ENCODE measurements at places on chromosomes 1 and 21. TPM values are rescaled to one million over a fixed set of nuclear protein-coding genes. Genes with fewer than 3 reads are reported as not detected.

The CFHR2 gene
- not detected for total RNA-seq

The TNFRSF25 gene
- total RNA-seq = 29.4 TPM

GRCh38 chr1:162033428-162033827 is 9.8 kb upstream of the OLFML2B start:
- no peak for DNase-seq

The TRAF5 gene
- 17.9 TPM for total RNA-seq

DNA sequence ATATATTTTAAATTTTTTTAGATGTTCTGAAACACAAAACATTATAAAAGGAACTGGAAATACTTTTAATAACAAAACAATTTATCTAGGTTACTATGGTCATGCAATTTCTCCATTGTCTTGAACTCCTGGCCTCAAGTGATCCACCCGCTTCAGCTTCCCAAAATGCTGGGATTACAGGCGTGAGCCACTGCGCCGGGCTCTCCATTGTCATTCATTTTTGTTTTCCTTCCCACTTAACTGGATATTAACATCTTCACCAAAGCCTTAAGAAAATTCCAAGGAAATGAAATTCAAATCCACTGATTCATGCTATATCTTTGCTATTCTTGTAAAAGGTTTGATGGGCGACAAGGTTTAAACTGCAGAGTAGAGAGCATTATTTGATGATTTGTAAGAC is 279.5 kb upstream of the PKN2 start:
- no peak for DNase-seq

The AP4B1 gene
- 13.5 TPM for total RNA-seq

- DNase-seq = no peak
These were observed 18.6 kb downstream of the TAL1 start for GRCh38 chr1:47213230-47213963.

- no peak for DNase-seq
These were observed 36.7 kb downstream of the ZNF695 start for GRCh38 chr1:246971090-246971721.

The C21orf58 gene
- total RNA-seq = 14.0 TPM

DNA sequence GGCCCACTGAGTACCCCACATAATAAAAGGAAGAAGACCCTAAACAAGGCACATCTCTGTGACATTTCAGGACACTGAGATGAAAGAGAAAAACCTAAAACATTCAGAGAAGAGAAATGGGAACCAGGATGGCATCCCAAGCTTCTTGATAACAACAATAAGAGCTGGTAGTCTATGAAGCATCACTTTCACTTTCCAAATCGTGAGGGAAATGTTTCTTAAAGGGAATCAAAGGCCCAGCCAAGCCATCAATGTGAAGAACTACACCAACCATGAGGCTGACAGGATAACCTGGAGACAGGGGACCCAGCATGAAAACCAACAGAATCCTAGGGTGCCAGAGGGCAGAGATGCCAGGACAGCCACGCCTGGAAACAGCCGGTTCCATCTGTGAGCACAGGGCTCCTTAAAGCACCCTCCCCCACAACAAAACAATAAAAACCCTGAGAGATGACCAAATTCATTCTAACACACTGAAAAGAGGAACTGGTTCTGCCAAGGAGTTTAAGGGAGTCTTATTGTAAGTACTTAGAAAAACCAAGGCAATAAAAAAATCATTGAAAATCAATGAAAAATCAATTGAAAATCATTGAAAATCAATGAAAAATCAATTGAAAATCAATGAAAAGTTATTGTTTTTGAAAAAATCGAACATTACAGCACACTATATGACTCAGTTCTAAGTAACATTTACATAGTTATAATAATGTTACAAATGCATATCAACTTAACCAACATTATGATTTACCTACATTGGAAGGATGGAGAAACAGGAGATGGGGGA is 141.5 kb upstream of the ERG start:
- no peak for DNase-seq

DNA sequence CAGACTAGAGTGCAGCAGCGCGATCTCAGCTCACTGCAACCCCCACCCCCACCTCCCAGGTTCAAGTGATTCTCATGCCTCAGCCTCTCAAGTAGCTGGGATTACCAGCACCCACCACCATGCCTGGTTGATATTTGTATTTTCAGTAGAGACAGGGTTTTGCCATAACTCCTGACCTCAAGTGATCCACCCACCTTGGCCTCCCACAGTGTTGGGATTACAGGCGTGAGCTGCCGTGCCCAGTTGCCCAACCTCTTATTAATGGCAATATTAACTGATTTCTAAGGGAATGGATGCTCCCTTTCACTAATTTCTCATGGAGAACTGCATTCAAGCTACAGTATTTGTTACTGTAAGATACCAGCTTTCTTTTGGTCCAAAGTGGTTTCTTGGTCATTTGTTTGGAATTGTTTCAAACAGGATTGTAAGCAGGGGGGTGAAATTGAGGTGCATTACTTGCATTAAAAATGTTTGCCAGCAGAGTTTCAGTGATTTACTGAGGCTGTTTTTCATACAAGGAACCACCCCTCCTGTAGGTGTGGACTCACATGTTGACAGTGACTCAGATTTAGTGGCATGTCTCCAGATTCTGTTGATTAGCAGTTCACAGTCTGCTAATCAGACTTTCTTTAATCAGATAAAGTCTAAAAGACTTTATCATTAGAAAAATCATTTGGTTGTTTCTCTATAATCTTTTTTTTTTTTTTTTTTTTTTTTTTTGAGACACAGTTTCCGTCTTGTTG is 3.9 kb upstream of the TGFBR3 start:
- no peak for DNase-seq

GRCh38 chr1:18411321-18411720 is 69.4 kb upstream of the KLHDC7A start:
- DNase-seq = no peak

The FAM78B gene
- total RNA-seq = 2.9 TPM

- no peak for DNase-seq
These were observed 40.4 kb upstream of the SYNC start for GRCh38 chr1:32742956-32743355.

DNA sequence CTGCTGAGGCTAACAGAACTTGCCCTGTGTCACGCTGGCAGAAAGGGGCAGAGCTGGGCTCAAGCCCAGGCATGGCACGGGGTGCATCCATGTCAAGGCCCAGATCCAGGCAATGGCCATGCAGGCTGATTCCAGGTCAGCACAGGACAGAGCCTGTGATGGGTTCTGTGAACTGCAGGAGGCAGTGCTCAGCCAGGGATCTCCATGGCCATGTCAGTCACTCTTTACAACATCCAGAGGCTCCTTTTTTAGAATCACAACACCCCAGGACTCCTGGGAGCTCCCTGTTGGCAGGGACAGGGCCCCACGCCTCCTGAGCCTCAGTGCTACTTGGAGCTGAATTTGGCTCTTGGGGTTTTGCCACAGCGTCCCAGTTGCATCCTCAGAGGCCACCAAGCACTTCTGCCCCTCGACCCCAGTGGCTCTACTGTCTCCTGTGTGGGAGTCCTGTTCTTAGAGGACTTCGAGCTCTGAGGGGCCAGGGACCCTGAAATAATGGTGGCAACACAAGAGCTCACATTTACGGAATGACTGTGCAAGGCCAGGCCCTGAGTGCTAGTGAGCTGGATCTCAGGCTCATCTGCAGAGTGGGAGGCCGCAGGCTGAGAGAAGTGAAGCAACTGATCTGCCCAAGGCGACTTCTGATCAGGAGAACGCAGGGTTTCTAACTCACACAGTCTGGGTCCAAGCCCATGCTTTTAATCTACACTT is 211.5 kb downstream of the TRABD2B start:
- DNase-seq = no peak

The APOBEC4 gene
- not detected for total RNA-seq

The CLCA4 gene
- total RNA-seq = 0.10 TPM

DNA sequence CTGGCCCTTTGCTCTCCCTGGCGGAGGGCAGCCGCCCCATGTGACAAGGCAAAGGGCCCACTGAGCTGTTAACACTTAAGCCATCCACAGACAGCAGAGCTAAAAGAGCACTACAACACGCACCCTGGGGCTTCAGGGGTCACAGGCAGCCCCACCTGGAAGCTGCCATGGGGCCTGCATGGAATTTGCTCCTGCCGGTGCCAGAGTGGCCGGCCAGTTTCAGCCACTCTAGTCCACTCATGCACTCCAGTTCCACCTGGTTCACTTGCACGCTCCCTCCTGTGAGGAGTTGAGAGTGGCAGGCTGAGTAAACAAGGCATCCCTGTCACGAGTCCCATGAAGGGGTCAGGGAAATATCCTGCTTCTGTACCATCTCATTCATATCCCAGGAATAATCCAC is 55.3 kb downstream of the RIMS3 start:
- DNase-seq = no peak

DNA sequence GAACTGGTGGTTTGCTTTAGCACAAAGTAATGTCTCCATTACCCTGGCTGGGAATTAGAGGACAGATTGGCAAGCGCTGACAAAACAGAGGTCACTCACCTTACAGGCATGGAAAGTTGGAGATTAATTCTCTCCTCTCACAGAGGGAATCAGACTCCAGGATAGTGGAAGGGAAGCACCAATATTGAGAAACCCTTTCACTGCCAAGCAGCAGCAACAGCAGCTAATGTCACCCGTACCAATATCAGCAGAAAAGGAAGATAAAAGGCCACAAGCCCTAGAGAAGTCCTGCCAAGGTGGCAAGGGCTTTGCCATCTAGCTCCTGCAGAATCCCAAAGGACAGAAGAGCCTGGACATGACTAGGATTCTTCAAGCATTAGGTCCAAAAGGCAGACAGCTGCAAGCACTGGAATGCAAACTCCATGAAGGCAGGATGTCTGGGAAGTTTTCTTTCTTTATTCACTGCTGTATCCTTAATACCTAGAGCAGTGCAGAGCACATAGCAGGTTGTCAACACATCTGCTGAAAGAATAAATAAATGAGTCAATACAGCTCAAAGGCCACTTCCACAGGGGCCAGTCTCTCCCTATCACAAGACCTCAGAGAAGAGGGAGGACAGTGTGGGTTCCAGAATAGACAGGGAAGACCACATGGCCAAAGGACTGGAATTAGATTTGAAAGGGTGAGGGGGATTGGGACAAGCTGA is 57.2 kb downstream of the ERI3 start:
- no peak for DNase-seq

DNA sequence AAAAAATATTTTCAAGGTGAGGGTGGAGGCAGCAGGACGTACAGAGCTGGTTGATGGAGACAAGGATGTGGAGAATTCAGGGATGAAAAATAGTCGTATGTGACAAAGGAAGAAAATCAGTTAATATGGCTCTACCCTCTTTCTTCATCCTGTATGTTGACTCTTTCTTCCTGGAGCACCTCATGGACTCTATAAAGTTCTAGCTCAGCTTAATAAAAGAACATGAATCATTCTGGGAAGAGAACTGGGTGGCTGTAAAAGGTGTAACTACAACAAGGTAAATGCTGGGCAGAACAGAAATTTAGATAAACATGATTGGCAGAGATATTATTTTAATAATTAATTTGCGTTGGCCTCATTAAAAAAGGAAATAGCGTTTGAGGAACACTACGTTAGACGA is 241.8 kb upstream of the MAP1LC3C start:
- no peak for DNase-seq

DNA sequence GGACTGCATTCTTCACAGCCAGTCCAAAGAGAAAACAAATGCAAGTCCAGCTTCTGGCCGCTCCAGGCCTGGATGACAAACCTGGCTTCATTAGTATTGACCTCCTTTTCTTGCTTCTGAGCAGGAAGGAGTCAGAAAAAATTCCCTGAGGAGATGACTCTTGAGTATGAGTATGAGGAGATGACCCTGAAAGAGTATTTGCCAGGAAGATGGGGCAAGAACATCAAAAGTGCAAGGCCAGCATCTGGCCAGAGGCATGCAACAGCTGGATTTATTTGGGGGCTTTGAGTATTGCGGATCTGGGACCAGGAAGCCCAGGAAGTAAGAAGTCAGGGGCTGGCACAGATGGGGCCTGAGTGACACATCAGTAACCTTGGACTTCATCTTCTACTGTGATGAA is 113.9 kb downstream of the GLIS1 start:
- no peak for DNase-seq

The UMODL1 gene
- 1.0 TPM for total RNA-seq

The VWA1 gene
- total RNA-seq = 44.5 TPM

DNA sequence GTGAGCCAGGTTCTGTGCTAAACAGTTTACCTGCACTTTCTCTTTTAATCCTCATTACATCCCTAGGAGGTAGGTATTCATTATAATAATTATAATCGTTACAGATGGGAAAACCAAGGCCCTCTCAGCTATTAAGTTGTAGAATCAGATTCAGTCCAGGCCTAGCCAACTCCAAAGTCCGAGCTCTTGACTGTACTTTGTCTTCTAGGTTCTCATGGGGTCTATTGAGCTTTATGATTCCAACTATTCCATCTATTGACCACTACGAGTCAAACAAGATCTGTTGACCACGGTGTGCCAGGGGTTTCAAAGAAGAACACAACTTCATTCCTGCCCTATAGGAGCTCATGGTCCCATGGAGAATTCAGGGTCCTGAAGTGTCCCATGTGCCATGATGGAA is 2.0 kb downstream of the IFNLR1 start:
- no peak for DNase-seq

DNA sequence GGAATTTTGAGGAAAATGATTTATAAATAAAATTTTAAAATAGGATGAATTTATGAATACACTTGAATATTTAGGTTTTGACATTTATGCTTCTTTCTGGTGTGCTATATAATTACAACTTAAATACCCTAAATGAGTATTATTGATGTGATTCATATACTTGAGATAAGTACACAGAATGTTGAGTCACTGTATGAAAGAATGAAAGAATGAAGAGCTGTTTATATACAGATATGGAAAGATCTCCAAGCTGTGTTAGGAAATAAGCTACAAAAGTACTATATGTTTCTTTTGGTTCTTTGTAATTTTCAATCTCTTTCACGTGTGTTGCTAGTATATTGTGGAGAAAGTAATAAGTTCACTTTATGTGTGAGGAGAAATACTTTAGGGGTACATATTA is 147.2 kb downstream of the RASAL2 start:
- DNase-seq = no peak

The RXFP4 gene
- not detected for total RNA-seq

DNA sequence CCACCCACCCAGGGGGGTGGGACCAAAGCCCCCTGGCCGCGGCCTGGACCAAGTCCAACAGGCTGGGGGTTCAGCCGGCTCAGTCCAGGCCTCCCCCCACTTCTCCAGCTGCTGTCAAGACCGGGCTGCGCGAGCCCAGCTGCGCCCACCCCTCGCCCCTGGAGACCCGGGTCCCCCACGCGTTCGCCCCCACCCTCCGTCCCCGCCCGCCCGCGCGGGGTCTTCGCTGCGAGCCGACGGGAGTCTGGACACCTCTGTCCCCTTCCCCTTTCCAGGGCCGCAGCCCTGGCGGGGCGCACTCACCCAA is 253 bp downstream of the RAP1GAP start:
- DNase-seq = no peak

Data from type B pancreatic cell (in vitro differentiated cells).